DND-41 (cell line): ENCODE measurements at places on chromosomes 16 and 17.

GRCh38 chr16:84834403-84834772 lies 14.6 kb downstream of the CRISPLD2 start:
- H3K27ac ChIP-seq, result no peak overlapping the region
- DNase-seq, result no peak
- peaks cover 10% of the 10 kb centered on the region for H3K27me3 ChIP-seq
- no peaks in the 10 kb centered on the region for H3K36me3 ChIP-seq
- no peak overlapping the region for H3K4me3 ChIP-seq

DNA sequence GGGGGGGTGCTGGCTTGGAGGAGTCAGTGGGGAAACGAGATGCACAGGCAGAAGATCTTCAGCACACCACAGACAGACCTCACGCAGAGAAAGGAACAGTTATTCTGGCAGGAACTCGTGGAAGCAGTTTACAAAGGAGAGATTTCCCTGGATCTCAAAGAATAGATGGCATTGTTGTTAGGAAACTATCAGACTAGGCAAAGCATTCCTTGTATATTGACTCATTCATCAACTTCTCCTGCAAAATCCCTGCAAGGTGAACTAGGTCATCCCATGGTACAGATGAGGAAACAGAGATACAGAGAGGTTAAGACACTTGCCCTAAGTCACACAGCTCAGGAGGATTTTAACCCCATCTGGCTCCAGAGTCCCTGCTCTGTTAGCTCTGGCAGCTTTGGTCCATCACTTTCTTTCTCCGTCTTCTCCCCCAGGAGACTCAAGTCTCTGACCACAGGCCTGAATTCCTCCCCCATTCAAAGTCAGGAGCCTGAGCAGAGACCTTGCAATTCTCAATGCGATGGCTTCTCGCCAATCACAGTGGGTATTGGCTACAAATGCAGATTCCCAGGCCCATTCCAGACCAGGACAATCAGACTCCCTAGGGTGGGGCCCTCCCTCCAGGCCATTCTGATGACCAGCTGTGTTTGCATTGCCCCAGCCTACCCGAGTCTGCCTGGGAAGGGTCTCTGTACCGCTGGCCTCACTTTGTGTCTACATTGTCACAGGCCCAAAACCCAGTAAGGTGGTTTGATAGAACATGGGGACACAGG lies 56.4 kb downstream of the LITAF start:
- H3K36me3 ChIP-seq, result no peaks in the 10 kb centered on the region
- no peaks in the 10 kb centered on the region for H3K4me1 ChIP-seq
- no peak overlapping the region for H3K27ac ChIP-seq

DNA sequence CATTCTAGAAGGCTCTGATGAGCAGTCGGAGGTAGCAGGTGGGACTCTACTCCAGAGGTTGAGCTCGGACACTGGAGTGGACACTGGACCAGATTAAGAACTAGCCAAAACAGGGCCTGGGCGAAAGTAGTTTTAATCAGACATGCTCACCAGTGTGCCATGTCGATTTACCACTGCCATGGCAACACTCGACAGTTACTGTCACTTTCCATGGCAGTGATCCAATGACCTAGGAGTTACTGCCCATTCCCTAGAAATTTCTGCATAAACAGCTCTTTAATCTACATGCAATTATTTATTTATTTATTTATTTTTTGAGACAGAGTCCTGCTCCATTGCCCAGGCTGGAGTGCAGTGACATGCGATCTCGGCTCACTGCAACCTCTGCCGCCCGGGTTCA lies 7.2 kb upstream of the METTL9 start:
- no peak overlapping the region for H3K4me3 ChIP-seq
- no peaks in the 10 kb centered on the region for H3K27me3 ChIP-seq
- H3K36me3 ChIP-seq, result no peaks in the 10 kb centered on the region
- no peak for DNase-seq

- no peak overlapping the region for H3K27ac ChIP-seq
- no peak overlapping the region for H3K4me3 ChIP-seq
- H3K4me1 ChIP-seq, result peaks cover 21% of the 10 kb centered on the region
- no peaks in the 10 kb centered on the region for H3K36me3 ChIP-seq
- DNase-seq, result no peak
Measured at GRCh38 chr16:66473654-66474519, 46.8 kb downstream of the BEAN1 start.

GRCh38 chr17:2551493-2551892 lies 39.8 kb upstream of the METTL16 start:
- no peak overlapping the region for H3K4me3 ChIP-seq
- no peaks in the 10 kb centered on the region for H3K36me3 ChIP-seq
- DNase-seq, result no peak
- no peaks in the 10 kb centered on the region for H3K4me1 ChIP-seq
- no peak overlapping the region for H3K27ac ChIP-seq

- H3K4me3 ChIP-seq, result peak overlapping the region; percentile 56
- no peaks in the 10 kb centered on the region for H3K36me3 ChIP-seq
- no peak overlapping the region for H3K27ac ChIP-seq
- peak; percentile 74 for DNase-seq
- peaks cover 48% of the 10 kb centered on the region for H3K27me3 ChIP-seq
- H3K4me1 ChIP-seq, result peaks cover 23% of the 10 kb centered on the region
Measured at GRCh38 chr17:39617446-39618245, 9.1 kb upstream of the PPP1R1B start.

GRCh38 chr17:36949461-36949927 lies 740 bp downstream of the AATF start:
- H3K36me3 ChIP-seq, result peaks cover 42% of the 10 kb centered on the region
- peaks cover 57% of the 10 kb centered on the region for H3K4me1 ChIP-seq
- H3K27ac ChIP-seq, result peak overlapping the region; percentile 78

DNA sequence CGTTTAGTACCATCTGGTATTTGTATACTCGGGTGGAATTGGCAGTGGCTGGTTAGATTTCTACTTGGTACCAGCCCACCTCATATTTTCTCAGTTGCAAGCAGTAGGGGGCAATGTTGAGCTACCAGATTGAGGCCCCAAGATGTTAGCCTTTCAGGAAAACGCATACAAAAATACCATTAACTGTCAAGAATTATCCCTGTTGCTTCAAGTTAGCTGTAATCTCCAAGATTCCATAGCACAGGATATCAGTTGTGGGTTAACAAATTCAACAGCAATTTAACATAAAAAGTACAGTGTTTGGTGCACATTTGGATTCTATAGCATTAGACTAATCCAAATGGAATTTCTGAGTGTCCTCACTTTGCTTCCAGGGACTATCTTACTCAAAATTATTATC lies 188.2 kb downstream of the FTO start:
- DNase-seq, result peak; percentile 86
- peaks cover 13% of the 10 kb centered on the region for H3K36me3 ChIP-seq
- H3K4me1 ChIP-seq, result peaks cover 58% of the 10 kb centered on the region
- no peak overlapping the region for H3K4me3 ChIP-seq
- no peaks in the 10 kb centered on the region for H3K27me3 ChIP-seq

GRCh38 chr17:68034452-68034776 lies 1.1 kb upstream of the KPNA2 start:
- peaks cover 31% of the 10 kb centered on the region for H3K36me3 ChIP-seq
- no peak for DNase-seq
- no peak overlapping the region for H3K4me3 ChIP-seq
- H3K27me3 ChIP-seq, result no peaks in the 10 kb centered on the region

- peak within 1 kb of the TSS; percentile 85 for H3K27ac ChIP-seq
- peak within 1 kb of the TSS; percentile 92; the same call in 1 of the 2 replicates for H3K4me3 ChIP-seq
- H3K36me3 ChIP-seq, result peaks cover 44% of the 10 kb centered on the region
- peaks cover 56% of the 10 kb centered on the region for H3K4me1 ChIP-seq
Measured at GRCh38 chr17:76264755-76265623, at the start of gene UBALD2. TSS of gene UBALD2 (plus strand) at chr17:76265348. CDS start at chr17:76265506, 158 bp downstream.

- DNase-seq, result no peak
- no peaks in the 10 kb centered on the region for H3K4me1 ChIP-seq
- peaks cover 13% of the 10 kb centered on the region for H3K36me3 ChIP-seq
- no peaks in the 10 kb centered on the region for H3K27me3 ChIP-seq
Measured at GRCh38 chr17:74840989-74841666, 18.6 kb downstream of the GRIN2C start.
